ENCODE measurements at places on chromosomes 1 and 21.

- DNase-seq, result no peak
Measured at GRCh38 chr21:34533938-34534337, 21.9 kb upstream of the KCNE1 start.

DNA sequence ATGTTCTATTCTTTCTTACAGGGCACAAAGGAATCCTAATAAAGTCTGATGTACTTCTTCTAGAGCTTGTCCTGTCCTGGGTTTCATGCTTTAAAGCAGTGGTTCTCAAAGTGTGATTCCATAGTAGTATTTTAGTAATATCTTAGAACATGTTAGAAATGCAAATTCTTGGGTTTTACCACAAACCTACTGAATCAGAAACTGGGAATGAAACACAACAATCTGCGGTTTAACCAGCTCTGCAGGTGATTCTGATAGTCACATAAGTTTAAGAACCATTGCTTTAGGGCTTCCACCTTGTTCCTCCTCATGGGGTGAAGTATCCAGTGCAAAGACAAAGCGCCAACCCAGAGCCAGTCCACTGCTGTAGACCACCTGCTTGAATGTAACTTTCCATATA, 41.1 kb downstream of the NGF start:
- no peak for DNase-seq

GRCh38 chr1:92969517-92969916, 8.3 kb upstream of the DIPK1A start:
- no peak for DNase-seq

DNA sequence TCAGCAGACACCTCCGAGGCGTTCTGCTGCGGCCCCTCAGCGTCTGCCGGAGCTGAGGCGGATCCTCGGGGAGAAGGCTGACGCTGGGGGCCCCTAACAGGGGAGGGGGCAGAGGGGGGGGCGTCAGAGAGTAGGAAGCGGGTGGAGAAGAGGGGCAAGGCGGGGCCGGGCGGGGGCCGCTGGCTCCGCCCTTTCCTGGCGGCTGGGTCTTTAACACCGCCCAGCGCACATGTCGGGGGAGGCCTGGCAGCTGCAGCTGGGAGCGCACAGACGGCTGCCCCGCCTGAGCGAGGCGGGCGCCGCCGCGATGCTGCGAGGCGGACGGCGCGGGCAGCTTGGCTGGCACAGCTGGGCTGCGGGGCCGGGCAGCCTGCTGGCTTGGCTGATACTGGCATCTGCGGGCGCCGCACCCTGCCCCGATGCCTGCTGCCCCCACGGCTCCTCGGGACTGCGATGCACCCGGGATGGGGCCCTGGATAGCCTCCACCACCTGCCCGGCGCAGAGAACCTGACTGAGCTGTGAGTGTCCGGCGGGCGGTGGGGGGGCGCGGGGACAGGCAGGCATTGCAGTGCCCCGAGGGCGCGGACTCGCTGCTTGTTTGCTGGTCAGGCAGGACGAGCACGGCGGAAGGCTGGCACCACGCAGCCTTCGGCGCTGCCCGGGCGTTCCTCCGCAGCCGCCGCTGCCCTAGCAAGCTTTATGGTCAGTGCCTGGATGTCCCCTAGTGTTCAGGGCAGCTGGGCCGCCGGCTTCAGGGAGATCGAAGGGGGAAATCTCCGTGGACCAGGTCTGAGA, at the start of gene NTRK1:
Gene NTRK1 (plus strand): TSS at position 238 of the 796 bp plus-strand sequence. CDS start 70 bp downstream, at position 308.
- peak; percentile 24 for DNase-seq

GRCh38 chr1:87246436-87246835, 82.2 kb upstream of the LMO4 start:
- no peak for DNase-seq

- DNase-seq, result peak; percentile 84
Measured at GRCh38 chr1:15027515-15027986, 126.0 kb upstream of the TMEM51 start.

GRCh38 chr1:92085727-92086126, 5.6 kb downstream of the BTBD8 start:
- DNase-seq, result no peak

GRCh38 chr1:209406168-209406567, 177.3 kb upstream of the CAMK1G start:
- no peak for DNase-seq

- DNase-seq, result no peak
Measured at GRCh38 chr1:18278946-18279345, 171.3 kb downstream of the IGSF21 start.

GRCh38 chr21:43921979-43922945, 57.2 kb downstream of the AGPAT3 start:
- no peak for DNase-seq

DNA sequence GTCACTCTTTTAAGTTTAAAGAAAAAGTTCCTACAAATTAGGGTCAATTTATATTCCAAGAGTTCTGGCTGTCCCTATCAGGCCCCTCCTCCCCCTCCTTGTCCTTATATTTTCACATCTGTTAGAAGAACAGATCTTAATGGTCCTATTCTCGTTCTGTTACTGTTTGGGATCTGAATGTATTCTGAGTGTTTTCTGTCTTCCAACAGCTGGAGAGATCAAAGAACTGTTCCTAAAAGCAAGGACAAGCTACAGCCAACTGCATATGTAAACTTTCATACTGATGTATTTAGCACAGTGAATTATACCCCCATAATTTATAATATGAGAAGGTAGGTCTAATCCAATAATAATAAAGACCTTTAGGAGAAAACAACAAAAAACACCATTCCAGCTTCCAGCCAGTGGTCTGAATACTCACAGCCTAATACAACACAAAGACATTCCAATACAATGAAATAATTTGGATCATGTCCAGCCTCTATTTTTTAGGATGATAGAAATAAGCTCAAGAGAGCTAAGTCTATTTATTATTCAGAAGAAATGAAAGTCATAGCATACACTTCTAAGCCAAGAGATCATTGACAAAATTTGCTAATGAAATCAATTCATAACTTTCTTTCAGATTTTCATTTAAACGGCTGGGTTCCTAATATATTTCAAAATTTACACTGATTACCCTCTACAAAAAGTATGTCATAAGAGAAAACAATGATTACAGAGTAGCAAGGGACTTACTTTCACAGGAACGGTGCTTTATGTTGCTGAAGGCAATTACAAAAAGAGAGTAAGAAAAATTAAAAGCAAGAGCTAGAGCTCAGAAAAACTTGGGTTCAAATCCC, 25.3 kb downstream of the WLS start:
- no peak for DNase-seq

DNA sequence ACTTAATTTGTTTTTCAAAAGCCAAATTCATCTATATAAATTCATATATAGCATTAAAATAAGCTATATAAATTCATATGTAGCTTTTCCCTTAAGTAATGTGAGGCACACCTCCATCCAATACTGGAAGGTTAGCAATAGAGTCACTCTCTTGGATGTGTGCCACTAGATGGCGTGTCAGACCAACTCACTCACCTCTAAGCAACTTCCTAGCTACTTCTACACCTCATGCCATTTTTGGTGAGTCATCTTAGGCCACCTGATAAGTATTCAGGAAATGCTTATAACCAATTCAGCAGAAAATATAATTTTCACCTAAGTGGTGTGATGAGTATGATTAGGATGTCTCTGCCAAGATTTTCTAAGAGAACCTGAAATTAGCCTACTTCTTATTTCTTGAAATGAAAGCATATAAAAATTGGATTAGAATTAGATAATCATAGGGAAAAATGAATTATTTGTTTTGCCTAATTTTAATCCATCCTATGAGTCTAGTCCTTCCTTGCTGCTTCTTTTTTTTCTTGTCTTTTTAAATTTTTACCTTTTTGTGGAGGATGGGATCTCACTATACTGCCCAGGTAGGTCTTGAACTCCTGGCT, 34.4 kb upstream of the TADA1 start:
- DNase-seq, result peak; percentile 71

DNA sequence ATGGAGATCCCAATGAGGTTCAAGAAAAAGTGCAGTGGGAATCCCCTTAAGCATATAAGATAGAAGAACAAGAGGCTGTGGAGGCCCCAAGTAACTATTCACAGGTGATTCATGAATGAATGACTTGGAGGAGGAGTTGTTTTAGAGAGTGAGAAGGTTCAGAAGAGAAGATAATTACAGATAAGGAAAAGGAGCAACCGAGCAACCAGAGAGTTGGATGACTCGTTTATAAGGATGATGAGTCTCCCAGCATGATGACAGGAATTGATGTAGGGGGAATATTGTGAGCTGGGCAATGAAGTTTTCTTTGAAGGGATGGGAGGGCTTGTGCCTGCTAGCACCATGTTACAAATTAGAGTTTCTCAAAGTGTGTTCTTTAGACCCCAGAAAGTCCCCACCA, 9.8 kb downstream of the C8A start:
- peak; percentile 6 for DNase-seq

DNA sequence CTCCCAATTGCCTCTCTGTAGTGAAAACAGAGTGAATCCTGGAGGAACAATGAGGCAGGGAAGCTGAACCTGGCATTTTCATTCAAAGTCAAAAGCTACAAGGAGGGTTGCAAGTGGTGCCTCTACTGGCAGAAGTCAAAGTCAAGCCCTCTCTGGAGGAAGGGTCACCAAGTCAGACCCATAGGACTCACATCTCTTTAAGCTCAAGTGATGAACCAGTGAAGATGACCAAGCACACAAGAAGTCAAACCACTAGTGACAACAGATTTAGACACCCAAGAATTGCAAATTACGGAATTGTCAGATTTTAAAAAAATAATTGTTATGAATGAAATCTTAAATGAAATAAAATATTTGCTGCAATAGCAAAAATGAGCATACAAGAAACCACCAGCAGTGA, 81.1 kb upstream of the ATP1B1 start:
- DNase-seq, result no peak

GRCh38 chr1:43706598-43707189, 642 bp upstream of the ST3GAL3 start:
- no peak for DNase-seq

DNA sequence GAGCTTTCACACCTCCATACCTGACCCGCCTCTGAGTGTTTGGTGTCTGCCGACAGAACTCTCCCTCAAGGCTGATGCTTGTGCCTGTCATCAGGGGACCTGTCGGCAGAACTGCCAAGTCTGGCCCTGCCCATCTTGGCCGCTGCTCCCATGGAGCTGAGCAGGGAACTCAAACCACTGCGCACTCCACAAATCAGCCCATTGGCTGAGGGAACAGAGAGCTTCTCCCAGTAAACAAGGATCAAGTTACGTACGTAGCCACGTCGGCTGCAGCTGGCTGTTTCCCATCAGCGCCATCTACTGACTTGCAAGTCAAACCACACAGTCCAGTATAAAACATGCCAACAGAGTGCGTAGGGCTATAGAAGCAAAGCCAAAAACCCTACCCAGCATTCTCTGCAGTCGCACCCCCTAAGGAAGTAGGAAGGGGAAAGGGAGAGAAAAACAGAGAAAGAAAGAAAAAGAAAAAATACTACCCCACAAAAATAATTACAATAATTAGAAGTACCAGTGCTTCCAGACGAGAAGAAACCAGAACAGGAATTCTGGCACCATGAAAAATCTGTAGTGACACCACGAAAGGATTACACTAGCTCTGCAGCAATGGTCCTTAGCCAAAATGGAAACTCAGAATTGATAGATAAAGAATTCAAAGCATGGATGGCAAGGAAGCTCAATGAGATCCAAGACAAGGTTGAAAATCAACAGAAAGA, 13.1 kb downstream of the KRTAP13-1 start:
- DNase-seq, result peak; percentile 1

DNA sequence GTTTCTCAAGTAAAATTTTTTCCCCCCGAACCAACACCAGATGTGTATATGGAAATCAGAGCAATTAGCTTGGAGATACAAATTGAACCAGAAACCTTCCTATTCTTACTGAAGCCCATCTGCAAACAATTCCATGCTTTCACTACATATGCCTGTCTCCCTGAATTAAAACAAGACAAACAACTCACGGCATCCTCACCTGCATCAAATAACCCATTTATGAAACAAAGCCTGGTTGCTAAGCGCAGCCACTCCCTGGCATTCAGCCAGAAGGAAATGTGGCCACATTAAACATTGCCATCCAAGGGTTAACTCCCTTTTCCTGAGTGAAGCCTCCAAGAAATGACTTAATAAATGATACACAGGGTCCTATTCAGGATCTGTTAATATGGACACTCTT, 55.3 kb downstream of the APP start:
- no peak for DNase-seq

DNA sequence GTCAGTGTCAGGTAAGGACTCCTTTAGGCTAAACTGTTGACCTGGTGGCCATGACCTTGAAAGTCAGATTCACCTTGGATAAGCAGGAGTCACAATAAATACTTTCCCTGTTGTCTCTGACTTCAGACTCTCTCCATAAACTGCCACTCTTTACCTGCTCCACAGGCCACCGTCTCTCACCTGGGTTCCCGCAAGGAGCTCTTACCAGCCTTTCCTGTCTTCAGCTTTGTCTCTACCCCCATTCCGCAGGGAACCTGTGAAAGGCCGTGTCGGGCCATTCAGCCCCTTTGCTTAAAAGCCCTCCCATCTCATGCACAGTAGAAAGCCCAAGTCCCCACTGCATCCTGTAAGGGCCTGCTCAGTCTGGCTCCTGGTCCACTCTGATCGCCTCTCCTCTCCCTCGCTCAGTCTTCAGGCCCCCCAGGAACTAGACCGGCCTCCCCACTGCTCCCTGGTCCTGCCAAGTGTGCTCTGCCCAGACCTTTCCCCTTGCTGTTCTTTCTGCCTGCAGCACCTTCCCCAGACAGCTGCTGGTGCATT, 79.5 kb downstream of the ACTL8 start:
- no peak for DNase-seq

DNA sequence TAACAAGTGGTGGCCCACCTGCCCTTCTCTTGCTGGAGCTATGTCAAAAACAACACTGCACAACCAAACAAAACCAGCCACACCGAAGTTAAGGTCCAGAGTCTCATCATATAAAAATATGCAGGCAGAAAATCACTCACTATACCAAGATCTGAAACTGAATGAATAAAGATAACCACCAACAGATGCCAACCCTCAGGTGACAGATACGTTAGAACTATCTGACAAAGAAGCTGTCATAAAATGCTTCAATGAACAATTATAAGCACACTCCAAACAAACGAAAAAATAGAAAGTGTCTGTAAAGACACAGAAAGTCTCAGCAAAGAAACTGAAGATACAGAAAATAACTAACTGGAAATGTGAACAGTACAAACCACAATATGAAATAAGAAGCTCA, 14.0 kb downstream of the ZNF496 start:
- no peak for DNase-seq

DNA sequence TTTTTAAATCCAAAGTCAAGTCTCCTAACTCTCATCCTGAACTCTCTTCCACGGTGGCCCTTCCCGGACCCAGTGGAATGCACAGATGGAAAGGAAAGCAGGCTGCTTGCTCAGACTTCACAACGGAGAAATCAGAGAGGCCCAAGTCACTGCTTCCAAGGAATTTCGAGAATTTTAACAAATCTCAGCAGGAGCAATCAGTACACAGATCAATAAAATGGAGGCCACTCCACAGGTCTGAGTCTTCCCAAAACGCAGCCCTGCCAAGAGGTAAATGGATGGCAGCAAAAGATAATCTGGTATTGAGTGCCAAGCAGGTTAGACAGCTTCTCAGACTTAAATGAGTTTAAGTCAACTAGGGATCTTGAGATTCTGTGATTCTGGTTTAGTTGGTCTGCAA, 81.1 kb upstream of the TIAM1 start:
- DNase-seq, result no peak

All from AG08395 (cell line).